SK-N-SH (cell line): ENCODE measurements at places on chromosomes 4 and X.
A peak's percentile ranks its signal among the peaks of the same experiment; 100 is the strongest.

DNA sequence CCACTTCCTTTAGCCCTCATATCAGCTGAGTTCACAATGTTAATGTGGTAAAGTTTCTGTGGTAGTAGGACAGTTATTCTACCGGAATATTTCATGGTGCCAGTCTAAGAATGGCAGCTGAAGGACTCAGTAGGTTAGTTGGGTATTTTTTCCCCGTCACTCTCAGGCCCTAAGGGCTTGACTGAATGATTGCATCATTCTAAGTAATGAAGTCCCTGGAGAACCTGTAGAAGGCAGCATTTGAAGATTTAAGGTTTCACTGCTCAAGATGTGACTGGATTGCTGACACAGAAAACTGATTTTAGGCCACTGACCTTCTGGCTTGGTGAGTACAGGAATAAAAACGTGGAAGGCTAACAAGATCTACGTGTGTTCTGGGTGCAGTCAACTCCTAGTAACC is 657.3 kb downstream of the PCDH19 start:
- no peak for DNase-seq

DNA sequence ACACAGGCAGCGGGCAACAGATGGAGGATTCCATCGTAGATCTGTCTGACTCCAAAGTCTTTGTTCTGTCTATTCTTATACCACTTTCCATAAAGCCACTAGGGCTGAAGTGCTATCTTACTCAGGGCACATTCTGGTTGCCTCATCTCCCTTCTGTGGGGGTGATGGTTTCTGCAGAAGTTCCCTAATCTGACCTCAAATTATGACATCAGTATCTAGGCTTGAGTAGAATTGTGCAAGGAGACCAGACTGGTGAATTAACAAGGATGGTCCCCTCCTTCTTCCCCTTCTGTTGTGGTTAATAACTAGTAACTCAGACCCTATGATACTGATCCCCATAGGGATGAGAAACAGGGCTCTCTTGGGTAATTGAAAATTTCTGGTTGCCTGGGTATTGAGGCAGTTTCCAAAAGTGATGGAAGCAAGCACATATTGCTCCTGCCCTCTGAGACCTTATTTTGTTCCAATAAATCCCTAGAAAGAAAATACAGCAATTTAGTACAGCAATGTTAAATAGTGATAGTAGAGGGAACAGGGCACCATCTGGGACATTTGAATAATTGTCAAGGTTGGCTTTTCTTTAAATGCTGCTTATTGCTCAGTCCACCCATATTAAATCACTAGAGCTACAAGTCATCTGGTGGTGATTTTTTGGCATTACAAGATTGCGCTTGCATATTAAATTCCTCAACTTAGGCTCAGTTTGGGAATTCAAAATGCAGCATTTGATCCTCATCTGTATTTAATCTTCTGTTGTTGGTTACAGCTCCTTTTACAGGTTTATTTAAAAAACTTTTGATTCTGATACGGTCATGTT is 57.3 kb upstream of the AP1S2 start:
- DNase-seq = no peak

DNA sequence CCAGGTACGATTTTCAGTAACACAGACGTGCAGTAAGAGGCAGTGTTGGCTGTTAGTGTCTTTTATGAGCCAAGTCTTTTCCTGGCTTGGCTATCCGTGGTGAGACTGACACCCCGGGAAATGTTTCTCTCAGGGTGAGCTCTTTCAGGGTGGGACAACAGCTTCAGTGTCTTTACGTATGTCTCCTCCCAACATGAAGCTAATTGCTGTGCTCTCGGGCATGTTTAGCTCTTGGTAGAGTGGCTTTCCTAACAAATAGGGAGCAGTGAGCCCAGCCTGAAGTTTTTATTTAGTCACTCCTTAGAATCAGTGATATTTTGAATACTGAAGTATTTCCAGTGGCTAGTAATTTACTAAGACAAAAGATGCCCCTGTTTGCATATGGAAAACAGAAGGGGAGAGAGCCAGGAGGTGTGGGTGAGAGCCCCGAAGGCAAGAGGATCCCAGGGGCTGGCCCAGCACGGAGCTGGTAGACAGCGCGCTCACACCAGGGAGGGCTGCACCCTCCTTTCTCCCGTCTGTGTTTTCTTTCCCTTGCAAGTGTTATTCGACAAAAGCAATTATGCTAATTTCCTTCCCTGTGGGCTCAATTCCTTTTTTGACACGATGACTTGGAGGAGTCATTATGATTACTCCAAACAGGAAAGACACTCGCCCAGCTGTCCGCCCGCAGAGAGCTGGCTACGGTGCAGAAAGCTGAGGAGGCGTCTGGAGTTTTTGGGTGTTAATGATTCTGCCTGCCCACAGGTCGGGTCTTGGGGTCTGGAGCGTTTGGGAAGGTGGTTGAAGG is 47.7 kb downstream of the PDGFRA start:
- no peak for DNase-seq

DNA sequence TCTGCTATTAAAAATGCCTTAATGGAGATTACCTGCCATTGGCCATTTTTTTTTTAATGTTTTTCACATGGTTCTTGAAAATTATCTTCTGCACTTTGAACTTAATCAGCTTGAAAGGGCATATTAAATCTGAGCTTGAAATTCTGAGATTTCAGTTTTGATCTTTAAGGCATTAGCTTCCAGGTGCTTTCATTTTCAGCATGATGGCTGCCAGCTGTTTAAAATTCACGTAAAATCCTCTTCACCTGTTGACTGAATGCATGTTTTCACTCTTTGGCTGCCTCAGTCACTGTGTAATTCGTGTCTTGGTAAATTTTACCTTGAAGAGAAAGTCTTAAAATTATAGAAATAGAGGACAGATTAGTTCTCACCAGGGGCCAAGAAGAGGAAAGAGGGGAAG is 39.6 kb downstream of the SMAD1 start:
- no peak for DNase-seq

GRCh38 chr4:36614011-36614410 is 332.6 kb downstream of the DTHD1 start:
- no peak for DNase-seq

DNA sequence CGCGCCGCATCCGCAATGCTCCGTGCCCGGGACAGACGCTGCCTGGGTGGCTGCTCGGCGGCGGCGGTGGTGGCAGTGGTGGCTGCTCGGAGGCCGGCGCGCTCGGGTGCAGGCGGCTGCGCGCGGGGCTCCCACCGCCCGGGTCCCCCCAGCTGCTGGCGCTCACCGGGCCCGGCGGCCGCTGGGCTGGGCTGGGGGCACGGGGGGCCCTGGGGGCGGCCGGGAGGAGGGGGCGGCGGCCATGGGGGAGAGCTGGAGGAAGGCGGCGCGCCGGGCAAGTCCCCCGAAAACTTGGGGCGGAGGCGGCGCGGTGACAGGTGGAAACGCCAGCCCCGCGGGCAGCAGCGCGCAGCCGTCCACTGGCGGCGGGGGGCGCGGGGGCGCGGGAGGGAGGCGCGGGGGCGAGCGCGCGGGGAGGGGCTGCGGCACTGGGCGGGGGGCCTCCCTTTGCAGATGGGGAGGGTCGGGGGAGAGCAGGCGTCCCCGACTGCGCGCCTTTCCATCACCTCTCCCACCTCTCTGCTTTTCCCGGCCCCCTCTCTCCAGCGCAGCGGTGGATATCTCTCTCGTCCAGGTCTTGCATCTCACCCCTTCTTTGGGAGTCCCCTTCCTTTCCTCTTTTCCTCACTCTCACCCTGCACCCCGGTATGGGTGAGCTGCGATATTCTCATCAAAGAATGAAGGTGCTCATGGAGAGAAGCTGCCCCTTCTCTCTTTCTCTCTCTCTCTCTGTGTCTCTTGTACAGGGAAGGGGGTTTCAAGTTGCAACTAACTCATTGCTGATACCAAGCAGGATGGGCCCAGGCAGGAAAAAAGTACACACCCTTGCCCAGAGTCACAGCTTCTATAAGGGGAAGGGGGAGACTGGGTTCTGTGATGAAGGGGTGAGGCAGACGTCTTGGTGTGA is 83.7 kb upstream of the DHRSX start:
- peak; percentile 34 for DNase-seq
